Caco-2 (cell line): ENCODE measurements at places on chromosomes 13 and 19. TPM values are rescaled to one million over a fixed set of nuclear protein-coding genes. Genes with fewer than 3 reads are reported as not detected.

ZNF571 gene
- total RNA-seq: 1.4 and 3.6 TPM in 2 replicates

COX6B1 gene
- total RNA-seq: 551 and 639 TPM in 2 replicates

SCAMP4 gene
- 78.3 and 84.1 TPM in 2 replicates for total RNA-seq

TEX30 gene
- total RNA-seq: 27.5 and 30.4 TPM in 2 replicates

CEACAM7 gene
- 0.44 TPM in 1 of 2 replicates, not detected in the other for total RNA-seq

ANKLE1 gene
- total RNA-seq: 14.3 and 17.4 TPM in 2 replicates

CNMD gene
- not detected in 2 replicates for total RNA-seq

CELF5 gene
- total RNA-seq: 0.07 TPM in 1 of 2 replicates, not detected in the other

LYPD3 gene
- total RNA-seq: 1.3 and 2.2 TPM in 2 replicates

OR10H1 gene
- total RNA-seq: not detected in 2 replicates

FAAP24 gene
- total RNA-seq: 9.6 and 12.0 TPM in 2 replicates

ADGRL1 gene
- total RNA-seq: 16.9 and 17.6 TPM in 2 replicates

MARCHF2 gene
- 13.8 and 15.2 TPM in 2 replicates for total RNA-seq

ZNF181 gene
- 5.4 and 6.2 TPM in 2 replicates for total RNA-seq

KLK14 gene
- total RNA-seq: not detected in 2 replicates

ITM2B gene
- 202 and 224 TPM in 2 replicates for total RNA-seq

BRD4 gene
- total RNA-seq: 154 and 170 TPM in 2 replicates

ZNF101 gene
- total RNA-seq: 11.8 and 12.5 TPM in 2 replicates

ZNF682 gene
- 1.8 and 2.5 TPM in 2 replicates for total RNA-seq

ZNF865 gene
- 13.2 and 14.5 TPM in 2 replicates for total RNA-seq

ZNF805 gene
- 13.6 and 13.8 TPM in 2 replicates for total RNA-seq

PODNL1 gene
- 0.72 TPM in 1 of 2 replicates, not detected in the other for total RNA-seq

CACNG8 gene
- total RNA-seq: 0.91 and 1.1 TPM in 2 replicates

CLDN10 gene
- not detected in 2 replicates for total RNA-seq

TLE5 gene
- 132 and 144 TPM in 2 replicates for total RNA-seq

GCDH gene
- 31.4 and 32.4 TPM in 2 replicates for total RNA-seq

PPP1R12C gene
- total RNA-seq: 104 TPM in 2 replicates

SIGLEC8 gene
- total RNA-seq: not detected in 2 replicates

HAUS8 gene
- 24.4 and 30.6 TPM in 2 replicates for total RNA-seq

PPM1N gene
- total RNA-seq: 1.2 and 2.8 TPM in 2 replicates

NBEA gene
- total RNA-seq: 0.54 and 1.0 TPM in 2 replicates

SPIB gene
- 0.50 and 0.51 TPM in 2 replicates for total RNA-seq

UNC13A gene
- total RNA-seq: 0.18 and 0.23 TPM in 2 replicates

KCNC3 gene
- total RNA-seq: 20.6 and 24.6 TPM in 2 replicates

CEACAM3 gene
- not detected in 2 replicates for total RNA-seq

ZNF534 gene
- total RNA-seq: not detected in 2 replicates

NKPD1 gene
- 2.4 and 2.9 TPM in 2 replicates for total RNA-seq

ZNF112 gene
- 4.2 and 6.1 TPM in 2 replicates for total RNA-seq

RNF17 gene
- total RNA-seq: 0.14 TPM in 2 replicates

TMEM205 gene
- total RNA-seq: 68.3 and 76.1 TPM in 2 replicates

MAB21L1 gene
- not detected in 2 replicates for total RNA-seq

MCEMP1 gene
- total RNA-seq: not detected in 2 replicates

INSL3 gene
- total RNA-seq: not detected in 2 replicates

VSTM2B gene
- not detected in 2 replicates for total RNA-seq

ELAVL3 gene
- total RNA-seq: not detected in 2 replicates

GNA15 gene
- total RNA-seq: not detected in 2 replicates

ACP7 gene
- 0.45 and 0.46 TPM in 2 replicates for total RNA-seq

RGL3 gene
- total RNA-seq: 53.1 and 58.8 TPM in 2 replicates

SCGB2B2 gene
- 0.72 and 1.00 TPM in 2 replicates for total RNA-seq

HMGB1 gene
- total RNA-seq: 569 and 598 TPM in 2 replicates

CALR3 gene
- 0.32 TPM in 1 of 2 replicates, not detected in the other for total RNA-seq

TEX26 gene
- total RNA-seq: not detected in 2 replicates

MISP gene
- 27.8 and 36.4 TPM in 2 replicates for total RNA-seq

MBD3L2B gene
- not detected in 2 replicates for total RNA-seq

CD79A gene
- 0.82 TPM in 1 of 2 replicates, not detected in the other for total RNA-seq

PIBF1 gene
- total RNA-seq: 13.4 and 18.6 TPM in 2 replicates

ACTN4 gene
- 605 and 658 TPM in 2 replicates for total RNA-seq

C19orf47 gene
- 25.8 and 28.3 TPM in 2 replicates for total RNA-seq
